Activated T-cell treated with anti-CD3 and anti-CD28 coated beads, Interleukin-2, amount 50 U/mL, for 24 hours (primary cell): ENCODE measurements at places on chromosomes 6 and 20.
A peak's percentile ranks its signal among the peaks of the same experiment; 100 is the strongest.

GRCh38 chr20:52402950-52403349 is 211.4 kb upstream of the ZFP64 start:
- no peak for DNase-seq

- DNase-seq: no peak
Measured at GRCh38 chr6:73860303-73860702, 164.3 kb downstream of the CD109 start.

GRCh38 chr20:23349338-23350195 is 1.0 kb upstream of the NXT1 start:
- peak; percentile 42 for DNase-seq

GRCh38 chr20:38108438-38108985 is 56.6 kb downstream of the TGM2 start:
- no peak for DNase-seq

- peak; percentile 71 for DNase-seq
Measured at GRCh38 chr6:43773050-43773979, 3.3 kb downstream of the VEGFA start.

DNA sequence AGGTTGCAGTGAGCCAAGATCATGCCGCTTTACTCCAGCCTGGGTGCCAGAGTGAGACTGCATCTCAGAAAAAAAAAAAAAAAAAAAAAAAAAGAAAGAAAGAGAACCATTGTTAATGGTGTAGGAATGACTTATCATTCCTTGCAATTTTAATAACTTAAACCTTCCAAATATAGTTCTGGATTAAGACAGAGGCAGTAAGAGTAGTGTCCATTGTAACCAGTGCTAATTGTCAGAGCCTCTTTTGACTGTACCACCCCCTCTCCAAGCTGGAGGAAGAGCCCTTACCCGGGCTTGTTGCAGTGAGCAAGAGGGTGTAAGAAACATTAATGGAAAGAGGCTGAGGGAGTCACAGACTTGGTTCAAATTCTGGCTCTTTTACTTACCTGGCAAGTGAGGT is 53.8 kb downstream of the SASH1 start:
- DNase-seq: no peak

DNA sequence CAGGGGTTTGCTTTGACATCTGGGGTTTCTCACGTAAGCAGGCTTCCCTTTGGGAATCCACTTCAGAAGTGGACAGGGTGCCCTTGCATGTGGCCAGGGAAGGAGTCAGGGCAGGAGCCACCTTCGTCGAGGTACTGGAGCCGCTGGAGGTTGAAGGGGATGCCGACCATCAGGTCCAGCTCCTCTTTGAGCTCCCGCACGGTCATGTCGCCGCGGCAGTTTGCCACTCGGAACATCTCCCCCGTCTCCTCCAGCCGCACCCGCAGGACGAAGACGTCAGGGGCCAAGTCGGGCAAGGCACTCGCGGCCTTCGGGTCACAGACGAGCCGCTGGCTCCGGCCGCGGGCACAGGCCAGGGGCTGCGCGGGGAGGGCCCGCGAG is 360 bp downstream of the ANKRD60 start:
- peak; percentile 40 for DNase-seq

- no peak for DNase-seq
Measured at GRCh38 chr20:54205450-54205849, 2.4 kb upstream of the PFDN4 start.

GRCh38 chr6:22323848-22324247 is 27.0 kb upstream of the PRL start:
- DNase-seq: no peak

- peak; percentile 19 for DNase-seq
Measured at GRCh38 chr20:36313926-36314325, 7.8 kb downstream of the DLGAP4 start.

DNA sequence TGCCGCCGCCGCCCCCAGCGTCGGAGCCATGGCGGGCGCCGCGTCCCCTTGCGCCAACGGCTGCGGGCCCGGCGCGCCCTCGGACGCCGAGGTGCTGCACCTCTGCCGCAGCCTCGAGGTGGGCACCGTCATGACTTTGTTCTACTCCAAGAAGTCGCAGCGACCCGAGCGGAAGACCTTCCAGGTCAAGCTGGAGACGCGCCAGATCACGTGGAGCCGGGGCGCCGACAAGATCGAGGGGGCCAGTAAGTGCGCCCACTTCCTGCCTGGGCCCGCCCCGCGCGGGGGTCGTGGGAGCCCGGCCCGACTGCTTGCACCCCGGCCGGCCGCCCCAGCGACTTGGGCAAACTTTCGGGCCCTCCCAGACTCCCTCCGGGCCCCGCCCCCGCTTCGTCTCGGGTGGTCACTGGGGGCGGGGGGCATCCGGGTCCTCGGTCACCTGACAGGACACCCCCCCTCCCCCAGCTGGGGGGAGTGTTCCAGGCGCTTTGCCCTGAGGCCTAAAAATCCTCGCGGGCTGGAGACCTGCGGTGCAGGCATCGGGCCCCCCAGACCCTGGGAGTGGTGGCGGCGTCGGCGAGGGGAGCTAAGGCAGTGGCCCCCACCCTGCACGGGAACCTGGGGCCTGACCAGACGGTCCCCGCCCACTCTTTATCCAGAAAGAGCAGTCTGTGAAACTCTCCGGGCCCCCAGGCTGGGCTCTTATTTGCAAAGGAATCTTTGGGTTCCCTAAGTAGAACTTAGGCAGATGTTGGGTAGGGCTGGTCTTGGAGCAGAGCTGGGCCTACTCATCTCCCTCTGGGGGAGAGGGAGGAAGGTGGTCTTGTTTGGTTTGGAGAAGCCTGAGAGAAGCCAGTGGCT is 501 bp downstream of the PLCG1 start:
- DNase-seq: no peak

- DNase-seq: no peak
Measured at GRCh38 chr6:53598265-53598907, 53.5 kb upstream of the GCLC start.

DNA sequence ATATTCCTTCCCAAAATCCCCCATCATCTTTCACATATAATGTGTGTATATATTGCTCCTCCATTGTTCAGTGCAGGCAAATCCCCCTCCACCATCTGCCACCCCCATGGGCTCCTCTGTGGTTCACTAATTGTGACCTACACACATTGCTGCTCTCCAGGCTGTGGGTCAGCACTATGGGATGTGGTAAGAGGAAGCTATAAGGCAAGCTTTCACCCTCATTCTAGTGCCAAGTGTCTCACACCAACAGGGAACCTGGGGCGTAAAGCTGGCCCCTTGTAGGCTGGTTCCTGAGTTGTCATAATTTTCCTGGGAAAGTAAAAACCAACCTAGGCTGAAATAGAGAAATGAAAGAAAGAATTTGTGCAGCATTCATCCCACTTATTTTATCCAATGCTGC is 16.8 kb downstream of the FKBP1A start:
- no peak for DNase-seq

DNA sequence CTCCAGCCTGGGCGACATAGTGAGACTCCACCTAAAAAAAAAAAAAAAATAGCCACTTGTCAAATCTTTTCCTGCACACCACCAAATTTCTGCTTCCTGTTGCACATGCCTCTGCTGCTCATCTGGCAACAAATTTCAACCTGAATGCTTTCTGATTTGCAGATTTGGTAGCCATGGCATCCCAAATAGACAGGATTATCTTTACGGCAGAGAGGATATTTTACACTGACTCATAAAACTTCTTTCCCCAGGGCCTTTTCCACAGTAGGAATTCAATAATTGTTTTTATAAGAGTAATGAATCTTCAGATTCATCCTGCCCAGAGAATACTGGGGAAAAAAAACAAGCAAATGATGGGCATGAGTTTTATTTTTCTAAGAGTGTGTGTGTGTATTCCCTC is 264.6 kb downstream of the FRK start:
- no peak for DNase-seq

DNA sequence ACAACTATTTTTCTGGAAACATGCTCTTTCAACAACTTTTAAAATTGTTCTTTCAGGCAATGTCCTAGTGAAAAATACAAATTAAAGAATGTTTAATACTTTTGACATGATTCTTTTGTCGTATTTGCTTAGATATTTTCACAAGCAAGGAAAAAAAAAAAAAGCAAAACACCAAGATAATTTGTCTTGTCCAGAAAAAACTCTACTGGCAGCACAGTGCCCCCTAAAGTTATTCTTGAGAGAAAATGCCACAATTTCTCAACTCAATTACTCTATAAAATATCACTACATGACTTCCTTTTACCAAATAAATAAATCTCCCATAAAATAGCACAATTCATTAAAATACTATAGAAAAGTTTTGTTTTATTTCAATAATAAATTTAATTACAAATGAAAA is 652.5 kb upstream of the EPHA7 start:
- no peak for DNase-seq

- no peak for DNase-seq
Measured at GRCh38 chr6:52653151-52653550, 17.8 kb upstream of the TMEM14A start.
